ENCODE measurements at places on chromosomes 12 and 14. TPM values are rescaled to one million over a fixed set of nuclear protein-coding genes. Genes with fewer than 3 reads are reported as not detected.

IAPP gene
- total RNA-seq, result not detected

- H3K4me3 ChIP-seq, result no peak overlapping the region
- no peak for DNase-seq
- no peak overlapping the region for H3K27ac ChIP-seq
Observed at GRCh38 chr14:32345311-32345791, 16.3 kb downstream of the AKAP6 start.

DNA sequence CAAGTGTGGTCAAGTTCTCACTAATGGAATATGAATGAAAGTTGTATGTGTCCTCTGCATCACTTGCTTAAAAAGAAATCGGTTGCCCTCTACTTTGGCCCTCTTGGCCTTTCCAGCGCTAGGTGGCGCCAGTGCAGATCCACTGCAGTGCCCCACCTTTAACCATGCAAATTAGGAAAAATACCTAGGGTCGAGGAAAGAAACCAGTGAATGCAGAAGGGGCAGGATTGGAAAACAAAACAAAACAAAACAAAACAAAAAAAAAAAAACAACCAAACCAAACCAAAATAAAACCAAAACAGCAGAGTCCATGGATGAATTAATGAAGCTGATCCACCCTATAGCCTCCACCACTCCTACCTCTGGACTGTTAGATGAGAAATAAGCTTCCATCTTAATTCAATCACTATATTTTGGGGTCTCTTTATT is 12.9 kb upstream of the NEMF start:
- H3K27me3 ChIP-seq, result no peaks in the 10 kb centered on the region
- DNase-seq, result peak; percentile 25
- no peaks in the 10 kb centered on the region for H3K36me3 ChIP-seq
- H3K4me3 ChIP-seq, result no peak overlapping the region
- no peak overlapping the region for H3K27ac ChIP-seq
- peaks cover 26% of the 10 kb centered on the region for H3K4me1 ChIP-seq

KCNMB4 gene
- under 0.01 TPM for total RNA-seq

ACACB gene
- total RNA-seq, result 16.2 TPM

DNA sequence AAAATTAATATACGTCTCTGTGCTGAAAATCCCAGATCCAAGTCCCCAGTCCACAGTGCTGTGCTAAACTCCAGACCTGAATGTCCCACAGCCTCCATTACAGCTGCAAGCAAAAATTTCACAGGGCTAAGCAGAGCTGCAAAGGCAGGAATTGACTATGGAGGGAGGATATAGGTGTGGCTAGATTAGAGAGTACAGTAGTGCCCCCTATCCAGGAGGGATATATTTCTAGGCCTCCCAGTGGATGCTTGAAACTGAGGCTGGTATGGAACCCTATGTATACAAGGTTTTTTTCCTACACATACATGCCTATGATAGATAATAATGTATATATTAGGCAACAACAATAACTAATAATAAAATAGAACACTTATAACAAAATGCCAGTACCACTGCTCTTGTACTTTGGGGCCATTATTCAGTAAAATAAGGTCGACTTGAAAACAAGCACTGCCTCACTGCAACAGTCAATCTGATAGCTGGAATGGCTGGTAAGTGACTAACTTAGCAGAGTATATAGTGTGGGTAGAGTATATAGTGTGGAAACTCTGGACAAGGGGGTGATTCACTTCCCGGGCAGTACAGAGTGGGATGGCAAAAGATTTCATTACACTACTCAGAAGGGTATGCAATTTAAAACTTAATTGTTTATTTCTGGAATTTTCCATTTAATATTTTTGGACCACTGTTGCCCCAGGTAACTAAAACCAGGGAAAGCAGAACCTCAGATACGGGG is 82.7 kb downstream of the C14orf132 start:
- no peaks in the 10 kb centered on the region for H3K27me3 ChIP-seq
- no peaks in the 10 kb centered on the region for H3K36me3 ChIP-seq
- H3K4me3 ChIP-seq, result peak overlapping the region; percentile 8
- DNase-seq, result no peak
- peak overlapping the region; percentile 93 for H3K27ac ChIP-seq

DNA sequence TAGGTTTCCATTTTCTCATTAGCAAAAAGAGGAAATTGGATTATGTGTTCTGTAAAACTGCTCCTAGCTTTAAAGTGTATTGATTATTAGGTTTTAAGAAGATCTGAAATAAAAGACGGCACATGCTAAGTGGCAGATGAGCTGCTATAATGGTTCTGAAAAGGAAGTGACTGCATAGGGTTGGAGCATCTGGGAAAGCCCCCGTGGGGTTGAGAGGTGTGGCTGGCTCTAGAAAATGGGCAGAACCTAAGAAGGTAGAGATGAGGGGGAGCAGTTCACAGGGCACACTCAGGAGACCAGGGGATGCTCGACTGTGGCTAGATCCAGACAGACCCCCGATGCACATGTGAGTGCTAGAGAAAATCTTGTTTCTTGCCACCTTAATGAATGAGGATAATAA is 1.9 kb downstream of the IFNG-AS1 start:
- peak; percentile 9 for DNase-seq
- H3K4me1 ChIP-seq, result no peaks in the 10 kb centered on the region
- no peak overlapping the region for H3K4me3 ChIP-seq
- H3K27me3 ChIP-seq, result peaks cover 6% of the 10 kb centered on the region

LIN7A gene
- 11.5 TPM for total RNA-seq

- no peaks in the 10 kb centered on the region for H3K27me3 ChIP-seq
- no peaks in the 10 kb centered on the region for H3K4me1 ChIP-seq
- H3K4me3 ChIP-seq, result no peak overlapping the region
- H3K36me3 ChIP-seq, result no peaks in the 10 kb centered on the region
- no peak for DNase-seq
Observed at GRCh38 chr14:43184540-43184939, 1322.5 kb downstream of the FSCB start.

- H3K36me3 ChIP-seq, result no peaks in the 10 kb centered on the region
- peak overlapping the region; percentile 91 for H3K4me3 ChIP-seq
- peak overlapping the region; percentile 96 for H3K27ac ChIP-seq
- peaks cover 19% of the 10 kb centered on the region for H3K4me1 ChIP-seq
- no peaks in the 10 kb centered on the region for H3K27me3 ChIP-seq
Observed at GRCh38 chr14:39169541-39169900, 612 bp downstream of the TRAPPC6B start.

TCL1B gene
- not detected for total RNA-seq

GRCh38 chr12:69247268-69248018 is 8.1 kb downstream of the CPSF6 start:
- H3K4me3 ChIP-seq, result no peak overlapping the region
- no peaks in the 10 kb centered on the region for H3K36me3 ChIP-seq
- DNase-seq, result no peak

All from osteoblast (primary cell).